NCI-H2081 treated with DMSO at 0.1 percent for 48 hours (cell line): ENCODE measurements at places on chromosomes 12 and 14.

DNA sequence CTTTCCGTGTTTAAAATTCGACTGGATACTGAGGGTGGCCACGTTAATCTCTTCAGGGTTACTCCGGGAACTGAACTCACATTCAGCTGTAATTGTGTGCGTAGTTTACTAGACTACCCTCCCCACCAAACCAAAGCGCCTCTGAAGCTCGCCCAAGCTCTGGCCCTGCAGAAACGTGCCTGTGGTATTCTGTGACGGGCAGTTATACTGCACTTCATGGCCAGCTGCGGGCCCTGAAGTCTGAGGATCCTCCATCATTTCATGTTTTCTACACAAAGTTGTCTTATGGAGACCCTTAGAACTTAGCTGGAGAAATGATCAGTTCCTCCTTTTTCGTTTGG lies 688 bp downstream of the ZNF26 start:
- DNase-seq: no peak

GRCh38 chr14:69594846-69595245 lies 16.6 kb upstream of the SUSD6 start:
- no peak for DNase-seq

DNA sequence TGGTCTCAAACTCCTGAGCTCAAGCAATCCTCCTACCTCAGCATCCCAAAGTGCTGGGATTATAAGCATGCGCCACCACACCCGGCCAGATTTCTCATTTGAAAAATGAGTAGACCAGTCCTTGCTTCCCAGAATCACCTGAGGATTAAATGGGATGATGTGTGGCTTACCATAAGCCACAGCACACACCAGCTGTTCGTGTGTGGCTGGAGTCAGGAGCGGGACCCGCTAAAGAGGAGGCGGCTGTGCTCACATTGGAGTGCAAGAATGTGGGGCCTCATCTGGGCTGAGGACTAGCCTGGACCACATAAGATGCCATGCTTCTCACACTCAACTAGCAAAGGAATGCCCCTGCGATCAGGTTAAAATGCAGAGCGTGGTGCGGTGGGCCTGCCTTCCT lies 6.7 kb upstream of the ALDH2 start:
- DNase-seq: no peak

DNA sequence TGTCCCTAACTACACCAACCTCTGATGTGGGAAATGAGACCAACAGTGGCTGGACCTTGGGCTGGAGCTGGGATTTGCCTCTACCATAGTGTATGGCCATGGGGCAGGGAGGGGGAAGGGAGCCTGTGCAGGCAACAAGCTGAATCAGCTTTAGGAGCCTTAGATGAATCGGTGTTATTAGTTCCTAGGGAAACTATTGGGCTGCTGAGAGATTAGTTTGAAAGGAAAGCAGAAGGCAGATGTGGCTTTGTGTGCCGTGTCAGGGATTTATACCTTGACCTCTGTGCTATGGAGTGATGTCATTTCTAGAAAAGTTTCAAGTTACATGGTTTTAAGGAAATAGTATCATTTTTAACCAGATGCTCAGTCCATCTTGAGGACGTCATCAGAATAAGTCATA lies 19.5 kb upstream of the GAS2L3 start:
- no peak for DNase-seq

DNA sequence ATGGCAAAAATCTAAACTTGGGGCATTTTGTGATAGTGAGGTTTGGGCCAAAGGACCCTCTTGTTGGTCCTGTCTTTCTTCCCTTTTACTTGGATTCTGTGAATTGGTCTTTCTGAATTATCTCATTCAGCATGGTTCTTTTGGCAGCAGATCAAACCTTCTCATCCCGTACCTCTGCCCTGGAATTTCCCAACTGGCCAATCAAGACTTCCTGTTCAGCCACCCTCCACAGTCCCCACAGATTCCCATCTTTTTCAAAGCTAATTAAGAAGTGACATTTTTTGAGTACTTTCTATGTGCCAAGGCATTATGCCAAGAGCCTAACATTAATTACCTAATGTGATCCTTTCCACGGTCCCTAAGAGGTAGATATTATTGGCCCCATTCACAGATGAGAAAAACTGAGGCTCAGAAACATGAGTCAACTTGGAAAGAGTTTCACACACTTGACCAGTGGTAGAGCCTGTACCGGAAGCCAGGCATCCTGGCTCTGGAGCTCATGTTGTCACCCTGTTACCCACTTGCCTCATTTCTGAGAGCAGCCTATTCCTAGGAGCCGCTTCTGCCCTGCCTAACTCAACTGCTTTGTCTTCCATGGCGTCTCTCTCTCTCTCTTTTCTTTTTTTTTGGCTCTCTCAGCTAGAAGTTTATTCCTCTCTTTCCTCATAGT lies 135.9 kb downstream of the C12orf75 start:
- DNase-seq: no peak

DNA sequence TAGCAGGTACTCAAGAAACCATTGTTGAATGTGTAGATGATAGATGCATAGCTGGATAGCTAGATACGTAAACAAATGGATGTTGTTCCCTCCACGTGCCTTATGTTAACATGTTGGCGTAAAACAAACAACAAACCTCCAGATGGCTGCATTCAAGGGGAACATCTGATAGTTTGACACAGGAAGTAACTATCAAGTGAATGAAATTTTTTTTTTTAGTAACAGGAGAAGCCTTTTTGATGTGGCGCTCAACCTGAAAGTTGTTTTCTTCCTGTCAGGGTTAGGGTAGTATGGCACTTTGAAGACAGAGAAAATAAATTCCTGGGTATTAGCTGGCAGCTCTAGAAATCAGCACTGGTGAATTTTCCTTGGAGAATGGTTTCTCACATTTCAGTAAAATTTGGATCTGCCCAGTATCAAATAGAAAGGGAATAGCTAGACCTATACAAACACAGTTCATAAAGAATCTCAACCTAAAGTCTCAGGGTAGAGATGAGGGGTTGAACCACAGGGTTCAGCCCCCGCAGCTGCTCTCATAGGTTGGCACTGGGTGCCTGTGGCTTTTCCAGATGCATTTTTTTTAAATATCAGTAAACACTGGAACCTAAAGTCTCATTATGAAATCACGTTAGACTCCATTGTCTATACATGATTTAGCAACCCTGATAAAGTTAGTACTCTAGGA lies 18.8 kb upstream of the RAP1B start:
- DNase-seq: no peak

GRCh38 chr12:24615967-24616411 lies 332.9 kb downstream of the BCAT1 start:
- DNase-seq: no peak

- DNase-seq: no peak
These were observed 12.3 kb upstream of the LBHD2 start for GRCh38 chr14:103071544-103072251.

GRCh38 chr14:58747181-58747580 lies 109.4 kb downstream of the DACT1 start:
- no peak for DNase-seq

DNA sequence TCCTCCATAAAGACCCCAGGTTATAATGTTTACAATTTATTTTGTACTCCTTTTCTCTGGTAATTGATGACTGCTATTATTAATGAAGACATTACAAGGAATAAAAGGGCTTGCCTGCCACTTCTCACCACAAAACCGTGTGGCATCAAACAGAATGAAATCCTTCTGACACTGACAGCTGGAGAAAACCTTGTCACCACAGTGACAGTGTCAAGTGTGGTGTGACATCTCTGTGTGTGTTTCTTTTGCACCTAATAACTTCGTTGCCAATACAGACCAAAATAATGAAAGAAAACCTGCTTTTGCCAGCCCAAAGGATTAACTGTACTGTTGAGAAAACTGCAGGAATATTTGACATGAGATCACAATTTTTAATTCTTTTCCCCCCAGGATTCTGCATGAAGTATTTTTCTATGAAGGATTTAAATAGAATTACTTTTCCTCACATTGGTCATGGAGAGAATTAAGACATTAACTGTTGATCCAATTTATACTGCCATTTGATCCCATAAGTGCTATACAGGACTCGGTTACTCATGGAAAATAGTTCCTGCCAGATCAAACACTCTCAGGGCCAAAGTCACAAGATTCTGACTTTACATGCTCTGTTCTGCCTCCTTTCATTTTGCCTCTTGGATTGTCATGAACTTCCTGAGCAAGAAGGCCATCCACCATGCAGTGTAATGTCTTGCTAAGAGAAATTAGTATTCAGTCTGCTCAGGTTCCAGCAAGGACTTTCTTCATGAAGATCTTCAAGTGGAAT lies 60.4 kb upstream of the IFNG-AS1 start:
- no peak for DNase-seq

- DNase-seq: peak; percentile 18
These were observed 94.3 kb downstream of the LRRC74A start for GRCh38 chr14:76920331-76921087.

DNA sequence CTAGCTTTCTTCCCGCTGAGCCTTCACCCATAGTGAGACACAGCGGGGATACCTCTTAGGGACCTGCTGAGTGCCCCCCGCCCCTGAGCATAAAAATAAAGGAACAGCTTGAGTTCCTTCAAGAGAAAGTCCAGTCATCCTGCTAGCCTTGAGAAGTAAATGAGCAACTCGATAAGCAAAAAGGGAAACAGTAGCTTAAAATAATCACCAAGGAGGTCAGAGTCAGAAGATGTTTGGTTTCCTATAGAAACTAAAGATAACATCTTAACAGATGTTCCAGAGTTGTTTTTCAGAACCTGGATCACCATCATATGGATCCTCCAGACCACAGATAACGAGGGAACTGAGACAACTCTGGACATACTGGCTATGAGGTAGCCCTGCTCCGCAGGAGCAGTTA lies 94.0 kb downstream of the BCAT1 start:
- DNase-seq: no peak

DNA sequence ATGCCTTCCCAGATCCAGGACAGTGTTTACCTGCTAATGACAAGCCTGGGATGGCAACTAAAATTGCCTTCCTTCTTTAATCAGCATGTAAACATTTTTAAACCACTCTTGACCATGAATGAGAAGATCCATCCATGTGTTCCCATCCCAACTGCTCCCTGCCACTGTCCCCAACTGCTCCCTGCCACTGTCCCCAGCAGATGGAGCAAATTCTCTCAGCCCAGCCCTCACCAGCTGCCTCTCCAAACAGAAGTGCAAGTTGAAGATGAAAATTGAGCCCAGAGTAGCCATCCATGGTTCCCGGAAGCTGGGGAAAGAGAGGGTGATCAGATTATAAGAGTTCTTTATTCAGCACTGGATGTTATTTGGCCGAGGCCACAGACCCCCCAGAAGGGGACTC lies 133.1 kb downstream of the SLC15A4 start:
- no peak for DNase-seq

- no peak for DNase-seq
These were observed 646 bp downstream of the FBLN5 start for GRCh38 chr14:91946622-91947474.

DNA sequence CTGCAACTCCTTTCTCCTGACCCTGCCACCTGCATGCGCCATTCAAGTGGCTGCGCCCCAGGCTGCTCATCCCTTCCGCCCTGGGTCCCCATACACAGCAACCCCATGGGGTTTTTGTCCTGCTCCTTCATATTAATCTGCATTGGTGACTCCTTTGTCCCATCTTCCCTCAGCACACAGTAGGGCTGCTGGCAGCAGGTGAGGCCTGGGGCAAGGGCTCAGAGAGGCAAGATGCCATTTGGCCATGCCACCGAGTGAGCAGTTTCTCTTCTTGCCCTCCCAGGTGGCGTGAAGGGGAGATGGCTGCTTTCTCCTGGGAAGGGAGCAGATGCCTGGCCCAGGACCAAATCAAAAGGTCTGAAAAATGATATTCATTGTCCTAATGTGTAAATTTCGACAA lies 9.1 kb downstream of the RTL1 start:
- DNase-seq: no peak

- no peak for DNase-seq
These were observed 1010.5 kb downstream of the NRXN3 start for GRCh38 chr14:79180656-79181055.

GRCh38 chr14:103207388-103208072 lies 84.3 kb downstream of the TNFAIP2 start:
- DNase-seq: no peak

DNA sequence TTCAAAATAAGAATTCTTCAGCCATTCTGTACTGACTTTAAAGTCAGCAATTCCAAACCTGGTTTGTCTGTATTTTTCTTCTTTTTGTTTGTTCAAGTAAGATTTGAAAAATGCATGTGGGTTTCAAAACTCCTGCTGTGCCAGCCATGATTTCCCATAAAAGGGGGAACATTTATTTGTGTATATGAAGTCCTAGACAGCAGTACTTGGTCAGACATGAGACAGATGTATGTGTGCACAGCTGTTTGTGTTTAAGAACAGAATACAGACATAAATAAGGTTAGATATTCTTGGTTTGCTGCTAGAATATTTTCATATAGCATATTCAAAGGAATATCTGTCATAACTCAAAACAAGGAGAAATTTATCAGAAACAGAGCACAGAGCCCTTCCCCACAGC lies 236.0 kb downstream of the ADAMTS20 start:
- DNase-seq: no peak

GRCh38 chr12:51437431-51437830 lies 12.8 kb downstream of the SLC4A8 start:
- DNase-seq: no peak

DNA sequence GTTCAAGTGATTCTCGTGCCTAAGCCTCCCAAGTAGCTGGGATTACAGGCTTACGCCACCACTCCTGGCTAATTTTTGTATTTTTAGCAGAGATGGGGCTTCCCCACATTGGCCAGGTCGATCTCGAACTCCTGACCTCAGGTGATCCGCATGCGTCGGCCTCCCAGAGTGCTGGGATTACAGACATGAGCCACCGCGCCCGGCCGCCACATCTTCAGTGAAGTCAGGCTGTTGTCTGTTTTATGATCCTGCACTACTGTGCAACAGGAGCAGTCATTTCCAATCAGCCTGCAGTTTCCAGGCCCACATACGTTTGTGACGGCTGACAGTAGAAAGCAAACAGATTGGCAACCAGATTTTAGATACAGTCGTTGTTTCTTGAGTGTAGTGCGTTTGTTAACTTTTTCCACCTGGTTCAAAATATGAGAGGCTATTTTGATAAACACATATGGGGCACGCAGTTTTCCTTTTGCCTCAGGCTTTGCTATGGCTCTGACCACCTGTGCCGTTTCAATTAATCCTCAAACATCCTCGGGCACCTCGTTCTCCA lies 74.8 kb downstream of the LGMN start:
- DNase-seq: no peak

GRCh38 chr14:22122227-22122818 lies 448.7 kb upstream of the OR4E1 start:
- no peak for DNase-seq
